EL (cell line): ENCODE measurements at places on chromosomes 1 and 21.

- no peak for DNase-seq
Observed at GRCh38 chr1:101757985-101758384, 238.7 kb downstream of the OLFM3 start.

DNA sequence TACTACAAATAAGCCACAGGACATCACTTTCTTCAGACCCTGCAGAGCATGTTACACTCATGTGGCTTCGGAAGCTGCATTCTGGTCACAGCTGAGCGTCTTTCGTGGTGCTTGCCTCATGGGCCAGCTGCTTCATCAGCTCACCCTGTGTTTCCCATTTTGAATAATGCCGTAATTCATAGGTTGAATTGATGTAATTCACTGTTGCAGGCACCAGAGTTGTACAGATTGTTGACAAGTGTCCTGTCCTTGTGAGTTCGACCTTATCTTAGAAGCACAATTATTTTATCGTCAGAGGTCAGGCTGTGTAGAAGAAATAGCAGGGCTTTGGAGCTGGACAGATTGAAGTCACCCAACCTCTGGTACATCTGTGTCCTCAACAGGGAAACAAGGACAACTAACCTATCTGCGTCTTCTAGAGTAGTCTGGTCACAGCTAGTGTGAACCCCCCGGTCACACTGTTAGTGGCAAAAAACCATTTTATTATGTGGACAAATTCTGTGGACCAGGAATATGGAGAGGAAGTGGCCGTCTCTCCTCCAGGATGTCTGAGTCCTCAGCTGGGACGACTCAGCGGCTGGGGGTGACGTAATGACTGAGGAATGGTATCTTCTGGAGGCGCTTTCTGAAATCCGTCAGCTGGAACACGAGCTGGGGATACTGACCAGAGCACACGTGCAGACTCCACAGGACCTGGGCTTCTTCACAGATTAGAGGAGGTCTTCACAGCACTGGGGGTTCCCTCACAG is 17.8 kb downstream of the PKNOX1 start:
- peak; percentile 97 for DNase-seq

DNA sequence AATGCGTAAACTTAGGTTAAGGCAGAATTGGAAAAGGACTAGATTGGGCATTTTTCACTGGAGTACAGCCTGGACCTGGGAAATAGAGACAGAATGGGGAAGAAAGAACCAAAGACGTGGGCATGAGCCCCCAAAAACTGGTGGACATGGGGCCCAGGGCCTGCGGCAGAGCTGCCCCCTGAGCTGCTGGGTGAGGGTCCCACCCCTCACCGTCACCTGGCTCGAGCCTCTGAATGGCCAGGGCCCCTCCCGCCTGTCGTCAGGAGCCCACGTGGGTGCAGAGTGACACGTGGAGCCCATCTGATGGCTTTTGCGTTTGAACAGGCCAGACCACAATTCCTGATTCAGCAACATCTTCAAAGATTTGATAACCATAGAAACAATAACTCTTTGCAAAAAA is 360.9 kb upstream of the VAMP3 start:
- DNase-seq: no peak

DNA sequence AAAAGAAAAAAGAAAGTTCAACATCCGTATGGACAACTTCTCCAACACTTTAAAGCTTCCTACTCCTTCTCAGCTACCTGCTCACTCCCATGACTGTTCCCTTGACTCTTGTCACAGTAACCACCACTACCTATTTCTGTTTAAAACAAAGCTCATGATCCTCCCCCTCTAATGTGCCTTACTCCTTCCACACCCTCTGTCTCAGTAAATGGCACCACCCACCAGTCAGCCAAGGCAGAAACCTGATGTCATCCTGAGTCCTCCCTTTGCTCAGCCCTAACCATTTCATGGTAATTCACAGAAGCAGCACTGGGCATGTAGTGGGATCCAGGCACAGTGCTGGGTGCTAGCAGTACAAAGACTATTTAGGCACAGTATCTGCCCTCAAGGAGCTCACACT is 63.0 kb upstream of the PPM1J start:
- no peak for DNase-seq

DNA sequence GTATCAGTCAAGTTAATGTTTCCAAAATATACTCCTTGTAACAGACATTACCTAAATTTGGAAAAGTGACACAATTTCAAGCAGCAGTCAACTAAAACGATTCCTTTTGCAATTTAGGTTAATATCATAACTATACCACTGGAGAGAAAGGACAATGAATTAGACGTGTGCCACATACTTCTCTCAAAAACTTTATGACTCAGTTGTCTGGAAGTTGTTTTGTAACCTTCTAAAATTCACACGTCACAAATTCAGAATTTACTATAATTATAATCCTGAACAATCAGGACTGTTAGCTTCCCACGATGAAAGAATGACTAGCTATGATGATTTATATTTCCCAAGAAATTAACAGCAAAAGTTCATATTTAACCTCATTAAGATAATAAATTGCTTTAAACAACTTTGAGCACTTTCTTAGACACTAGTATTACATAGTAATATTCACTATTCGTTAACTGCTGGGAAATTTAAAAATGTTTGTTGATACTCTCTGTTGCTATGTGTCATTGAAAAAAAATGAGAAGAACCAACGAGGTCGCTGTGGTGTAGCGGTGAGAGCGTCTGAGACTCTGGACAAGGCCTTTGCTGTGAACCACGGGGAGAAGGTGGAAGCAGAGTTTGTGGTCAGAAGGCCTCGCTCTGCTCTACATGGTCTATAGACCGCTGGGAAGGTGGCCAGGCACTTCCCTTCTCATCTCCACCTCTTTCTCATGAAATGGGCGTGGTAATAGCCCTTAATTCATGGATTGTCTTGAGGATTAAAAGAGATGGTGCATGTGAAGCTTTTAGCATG is 27.9 kb upstream of the BATF3 start:
- DNase-seq: peak; percentile 77

DNA sequence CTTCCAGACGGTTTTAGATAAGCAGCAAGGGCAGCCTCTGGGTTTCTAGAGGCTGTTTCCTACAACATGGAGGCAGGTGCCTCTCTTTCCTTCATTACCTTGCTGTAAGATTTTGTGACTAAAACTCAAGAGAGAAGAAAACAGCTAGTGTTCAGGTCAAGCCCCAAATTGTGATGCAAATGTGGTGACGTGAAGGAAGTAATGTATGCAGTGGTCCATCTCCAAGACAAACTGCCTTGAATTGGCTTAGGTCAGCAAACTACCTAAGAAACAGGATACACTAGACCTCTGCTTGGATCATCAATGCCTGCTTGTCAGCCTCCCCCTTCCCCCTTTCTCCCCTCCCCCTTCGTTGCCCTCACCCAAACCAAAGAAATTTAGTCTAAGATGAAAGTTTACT is 28.9 kb upstream of the RIPK4 start:
- DNase-seq: no peak

DNA sequence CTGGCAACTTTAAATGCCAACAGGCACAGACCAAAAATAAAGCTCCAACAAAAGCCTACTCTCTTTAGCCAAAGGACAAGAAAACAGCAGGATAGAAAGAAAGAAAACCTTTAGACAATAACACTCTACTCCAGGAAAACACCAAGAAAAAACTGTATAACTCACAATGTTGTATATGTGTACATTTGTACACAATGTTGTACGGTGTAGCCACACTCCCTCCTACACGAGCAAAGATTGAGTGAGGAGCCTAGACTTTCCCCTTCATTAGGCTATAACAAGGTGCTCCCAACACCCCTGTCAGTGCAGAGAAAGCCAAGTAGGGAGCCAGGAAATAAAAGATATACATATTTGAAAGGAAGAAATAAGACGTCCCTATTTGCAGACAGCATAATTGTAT is 24.0 kb downstream of the GJA4 start:
- DNase-seq: no peak

DNA sequence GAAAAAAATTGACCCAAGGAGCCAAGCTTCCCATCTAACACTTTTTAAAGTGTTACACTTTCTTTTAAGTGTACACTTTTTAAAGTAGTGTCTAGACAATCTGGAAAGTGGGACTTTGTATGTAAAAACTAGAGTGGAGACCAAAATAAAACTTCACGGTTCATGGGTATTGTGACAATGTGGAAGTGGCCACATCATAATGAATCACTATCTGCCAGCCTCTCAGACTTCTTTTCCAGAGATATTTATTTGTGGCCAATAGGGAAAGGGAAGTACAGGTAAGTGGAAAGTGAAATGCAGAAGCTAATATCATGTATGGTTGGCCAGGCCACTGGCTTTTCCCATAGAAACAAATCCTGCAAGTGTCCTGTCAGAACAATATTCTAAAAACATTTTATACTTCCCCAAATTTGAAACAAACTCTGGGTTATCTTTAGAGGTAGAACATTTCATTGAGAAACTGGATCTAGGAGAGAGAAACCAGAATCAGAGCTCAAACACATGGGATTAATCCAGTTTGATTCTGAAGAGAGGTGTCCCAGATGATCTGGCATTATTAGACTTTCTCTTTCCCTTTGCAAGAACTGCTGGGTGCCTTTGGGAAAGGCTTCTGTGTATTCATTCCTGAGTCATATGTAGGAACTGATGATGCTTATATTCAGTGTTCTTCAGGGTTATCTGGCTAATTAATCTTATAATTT is 2.0 kb downstream of the TNFSF18 start:
- DNase-seq: peak; percentile 53

DNA sequence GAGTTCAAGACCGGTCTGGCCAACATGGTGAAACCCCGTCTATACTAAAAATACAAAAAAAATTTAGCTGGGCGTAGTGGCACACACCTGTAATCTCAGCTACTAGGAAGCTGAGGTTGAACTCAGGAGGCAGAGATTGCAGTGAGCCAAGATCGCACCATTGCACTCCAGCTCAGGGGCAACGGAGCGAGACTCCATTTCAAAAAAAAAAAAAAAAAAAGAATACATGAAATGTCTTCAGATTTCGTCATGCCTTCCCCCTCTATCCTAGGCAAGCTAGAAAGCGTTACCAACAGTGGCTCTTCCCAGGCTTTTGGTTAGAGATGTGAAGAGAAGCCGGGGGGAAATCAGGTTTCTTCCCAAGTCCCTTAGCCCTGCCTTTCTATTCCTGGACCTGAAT is 3.6 kb downstream of the TFF1 start:
- DNase-seq: no peak

GRCh38 chr1:73860421-73860950 is 337.5 kb downstream of the LRRIQ3 start:
- DNase-seq: no peak

DNA sequence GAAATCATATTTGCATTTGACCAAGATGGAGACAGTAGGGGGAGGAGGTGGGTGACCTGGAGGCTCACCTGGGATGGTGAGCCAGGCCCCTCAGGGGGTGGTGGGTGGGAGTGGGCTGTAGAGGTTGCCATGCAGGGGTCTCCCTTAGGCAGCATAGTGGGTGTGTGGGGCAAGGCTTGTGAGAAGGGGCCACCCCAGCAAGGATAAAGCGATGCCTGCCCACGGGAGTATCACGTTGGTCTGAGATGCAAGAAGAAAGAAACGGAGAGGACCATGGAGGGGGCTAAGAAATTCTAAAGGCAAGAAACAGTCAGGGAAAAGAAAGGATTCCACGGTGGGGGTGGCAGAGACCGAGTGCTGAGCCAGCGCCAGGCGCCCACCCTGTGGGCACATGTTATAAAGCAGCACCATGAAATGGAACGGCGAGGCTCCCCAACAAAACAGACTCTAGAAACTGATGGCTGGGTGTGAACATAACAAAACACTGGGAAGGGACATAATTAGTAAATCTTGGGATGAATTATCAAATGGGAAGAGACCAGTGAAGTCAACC is 11.7 kb upstream of the C2CD2 start:
- no peak for DNase-seq

- no peak for DNase-seq
Observed at GRCh38 chr1:243791586-243792267, 58.3 kb downstream of the AKT3 start.
